ENCODE measurements at places on chromosomes 2 and 18.

DNA sequence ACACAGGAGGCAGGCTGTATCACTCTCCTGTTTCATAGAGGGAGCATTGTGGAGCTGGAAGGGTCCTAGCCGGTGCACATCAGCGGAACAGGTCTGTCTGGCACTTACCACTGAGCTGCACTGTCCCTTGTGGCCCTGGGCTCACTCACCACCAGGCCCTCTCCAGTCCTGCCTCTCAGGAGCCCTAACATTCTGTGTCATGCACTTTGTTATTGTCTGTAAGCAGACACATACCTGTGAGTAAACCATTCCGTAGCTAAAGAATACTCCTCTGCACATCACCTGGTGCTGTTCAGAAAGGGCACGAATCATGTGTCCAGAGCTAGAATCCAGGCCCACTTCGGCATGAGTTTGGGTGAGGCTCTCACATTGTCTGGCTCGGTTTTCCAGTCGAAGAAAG, 93.6 kb downstream of the CRIM1 start:
- DNase-seq, result no peak

DNA sequence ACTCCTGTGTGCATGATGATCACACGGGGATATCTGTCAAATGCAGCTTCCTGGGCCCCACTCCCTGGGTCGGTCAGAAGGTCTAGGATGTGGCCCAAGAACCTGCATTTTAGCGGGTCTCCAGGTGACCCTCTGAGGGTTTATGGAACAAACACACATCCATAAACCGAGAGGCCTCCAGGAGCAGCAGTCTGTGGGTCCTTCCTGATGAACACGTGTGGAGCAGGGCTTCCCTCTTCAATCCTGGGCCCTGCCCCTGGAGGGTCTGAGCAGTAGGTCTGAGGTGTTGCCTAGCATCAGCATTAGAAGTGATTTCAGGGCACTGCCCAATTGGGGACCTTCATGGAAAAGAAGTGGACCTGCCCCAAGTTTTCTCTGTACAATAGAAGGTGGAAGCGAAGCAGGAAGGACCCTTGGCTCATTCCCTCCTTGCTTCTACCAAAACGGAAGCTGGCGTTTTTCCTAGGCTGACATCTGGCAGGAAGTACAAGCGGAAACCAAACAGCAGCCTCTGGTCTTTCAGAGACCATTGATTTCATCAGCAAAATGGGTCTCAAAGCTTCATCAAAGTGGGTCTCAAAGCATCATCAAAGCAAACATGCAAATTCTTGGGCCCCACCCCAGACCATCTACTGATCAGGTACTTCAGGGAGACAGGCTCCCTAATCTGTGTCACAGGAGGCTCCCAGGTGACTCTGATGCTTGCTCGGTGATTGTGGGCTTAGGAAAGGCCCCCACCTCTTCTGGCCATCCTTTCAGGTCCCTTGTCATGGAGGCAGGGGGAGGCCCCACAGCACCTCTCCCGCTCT, 30.7 kb downstream of the INO80C start:
- no peak for DNase-seq

- no peak for DNase-seq
These were observed 18.8 kb upstream of the RHOB start for GRCh38 chr2:20427931-20428526.

- DNase-seq, result no peak
These were observed 268.9 kb downstream of the PLCL1 start for GRCh38 chr2:198073253-198073652.

GRCh38 chr18:54209471-54210180, 14.8 kb downstream of the MBD2 start:
- DNase-seq, result no peak

- peak; percentile 38 for DNase-seq
These were observed 80.3 kb downstream of the CDCA7 start for GRCh38 chr2:173434762-173435569.

DNA sequence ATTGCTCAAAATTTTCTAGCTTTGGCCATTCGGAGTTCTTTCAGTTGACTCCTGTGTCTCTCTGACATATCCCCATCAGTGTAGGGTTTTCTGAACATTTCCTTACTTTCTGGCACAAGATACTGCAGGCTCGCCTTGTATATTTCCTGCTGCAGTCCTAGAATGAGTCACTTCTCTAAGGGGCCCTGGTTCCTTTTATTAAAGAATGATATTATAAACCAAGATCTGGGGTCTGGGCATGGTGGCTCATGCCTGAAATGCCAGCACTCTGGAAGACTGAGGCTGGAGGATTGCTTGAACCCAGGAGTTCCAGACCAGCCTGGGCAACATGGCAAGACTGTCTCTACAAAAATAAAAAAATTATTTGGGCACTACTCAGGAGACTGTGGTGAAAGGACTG, 3.0 kb upstream of the RPL37A start:
- DNase-seq, result no peak

GRCh38 chr2:134232868-134233727, 20.8 kb upstream of the MGAT5 start:
- no peak for DNase-seq

- DNase-seq, result peak; percentile 83
These were observed 260.2 kb upstream of the TRIB2 start for GRCh38 chr2:12456293-12457106.

DNA sequence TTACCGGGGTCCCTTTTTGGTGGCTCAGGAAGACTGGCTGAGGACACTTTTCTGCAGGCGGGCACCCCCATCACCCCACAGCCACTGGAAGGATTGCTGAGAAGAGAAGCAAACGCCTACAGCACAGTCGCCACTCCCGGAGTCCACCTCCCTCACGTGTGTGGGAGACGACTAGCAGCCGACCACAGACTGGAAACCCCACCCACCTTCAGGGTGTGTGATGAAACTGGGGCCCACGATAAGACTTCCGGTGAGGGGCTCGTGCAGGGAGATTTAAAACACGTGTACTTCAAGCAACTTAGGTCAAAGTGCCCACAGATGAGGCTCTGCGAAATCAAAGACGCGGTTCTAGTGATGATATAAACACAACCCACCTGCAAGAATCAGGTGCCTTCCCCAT, 26.3 kb downstream of the MBP start:
- DNase-seq, result no peak

GRCh38 chr2:124081154-124081716, 56.1 kb downstream of the CNTNAP5 start:
- DNase-seq, result no peak

DNA sequence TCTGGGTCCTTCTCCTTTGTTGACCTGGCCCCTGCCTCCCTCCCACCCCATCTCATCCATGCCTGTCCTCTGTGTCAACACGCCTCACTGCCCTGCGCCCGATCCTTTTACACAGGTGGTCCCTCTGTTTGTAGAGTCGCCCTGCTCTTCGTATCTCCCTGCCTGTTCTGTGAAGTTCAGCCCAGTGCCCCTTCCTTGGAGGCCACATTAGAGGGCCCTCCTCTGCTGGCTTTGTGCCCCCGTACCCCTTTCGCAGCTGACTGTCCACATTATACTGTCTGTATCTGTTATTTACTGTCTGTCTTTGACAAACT, 25.5 kb downstream of the ASAP2 start:
- no peak for DNase-seq

- peak; percentile 9 for DNase-seq
These were observed 90.5 kb upstream of the TMEM247 start for GRCh38 chr2:46388881-46389280.

- DNase-seq, result no peak
These were observed 33.8 kb upstream of the GALNT5 start for GRCh38 chr2:157223624-157224205.

- peak; percentile 82 for DNase-seq
These were observed 1.3 kb upstream of the GREB1 start for GRCh38 chr2:11532416-11533055.

GRCh38 chr2:17617516-17617915, 77.0 kb downstream of the VSNL1 start:
- no peak for DNase-seq

GRCh38 chr18:45783097-45784075, 42.1 kb upstream of the SIGLEC15 start:
- no peak for DNase-seq

GRCh38 chr2:112572005-112572404, 12.4 kb upstream of the CHCHD5 start:
- no peak for DNase-seq

DNA sequence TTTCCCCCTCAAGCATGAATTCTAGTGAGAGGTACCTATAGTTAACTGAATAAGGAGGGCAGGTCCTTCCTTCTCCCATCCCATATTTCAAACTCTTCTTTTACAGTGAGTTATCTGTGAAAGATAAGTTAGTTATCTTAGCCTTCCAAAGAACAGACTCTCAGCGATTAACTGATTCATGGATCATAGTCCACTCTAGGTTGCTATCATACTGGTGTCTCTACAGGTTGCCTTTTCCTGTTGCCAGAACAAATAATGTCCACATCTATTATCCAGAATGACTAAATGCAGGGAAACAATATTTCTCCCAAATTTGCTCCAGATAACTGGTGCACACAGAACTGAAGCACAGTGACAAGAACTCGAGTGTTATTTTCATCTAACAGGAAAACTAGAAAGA, 68.3 kb downstream of the MEP1B start:
- DNase-seq, result no peak

DNA sequence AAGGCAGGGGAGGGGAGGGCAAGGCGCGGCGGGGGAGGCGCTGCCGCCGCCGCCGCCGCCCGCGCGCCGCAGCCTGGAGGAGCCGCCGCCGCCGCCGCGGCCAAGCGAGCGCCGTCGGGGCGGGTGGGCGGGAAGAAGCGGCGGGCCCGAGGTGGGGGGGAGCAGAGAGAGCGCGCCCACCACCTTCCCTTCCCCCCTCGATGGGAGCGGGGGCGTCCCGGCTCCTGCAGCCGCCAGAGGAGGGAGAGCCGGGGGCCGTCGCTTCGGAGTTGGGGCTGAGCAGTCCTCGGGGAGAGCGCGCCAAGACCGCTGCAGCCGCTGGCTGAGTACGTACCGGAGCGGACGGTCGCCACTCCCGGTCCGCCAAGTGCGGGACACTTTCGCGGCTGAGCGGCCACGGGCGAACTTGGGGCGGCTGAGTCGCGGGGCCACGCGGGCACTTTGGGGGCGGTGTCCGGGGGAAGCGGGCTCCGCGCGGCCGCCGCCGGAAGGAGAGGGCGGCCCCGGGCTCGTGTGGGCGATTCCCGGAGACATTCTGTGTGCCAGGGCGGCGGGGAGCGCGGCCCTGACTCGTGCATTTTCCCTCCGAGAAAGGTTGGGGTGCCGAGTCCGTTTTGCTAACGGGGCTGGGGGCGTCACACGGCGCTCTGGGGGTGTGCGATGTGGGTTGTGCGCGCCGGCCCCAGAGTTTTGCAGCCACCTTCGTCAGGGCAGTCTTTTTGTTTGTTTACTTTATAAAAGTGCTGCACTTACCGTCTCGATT, at the start of gene NAB1:
NAB1 (plus strand) TSS at position 49 of the 763 bp plus-strand sequence. CDS start 10,094 bp downstream, outside the sequence.
- DNase-seq, result peak; percentile 59

- DNase-seq, result peak; percentile 43
These were observed 125.4 kb downstream of the TPO start for GRCh38 chr2:1538663-1539062.

GRCh38 chr2:144004742-144005141, 515.2 kb downstream of the ZEB2 start:
- no peak for DNase-seq

- peak; percentile 9 for DNase-seq
These were observed 21.3 kb downstream of the OTOF start for GRCh38 chr2:26456440-26457250.

DNA sequence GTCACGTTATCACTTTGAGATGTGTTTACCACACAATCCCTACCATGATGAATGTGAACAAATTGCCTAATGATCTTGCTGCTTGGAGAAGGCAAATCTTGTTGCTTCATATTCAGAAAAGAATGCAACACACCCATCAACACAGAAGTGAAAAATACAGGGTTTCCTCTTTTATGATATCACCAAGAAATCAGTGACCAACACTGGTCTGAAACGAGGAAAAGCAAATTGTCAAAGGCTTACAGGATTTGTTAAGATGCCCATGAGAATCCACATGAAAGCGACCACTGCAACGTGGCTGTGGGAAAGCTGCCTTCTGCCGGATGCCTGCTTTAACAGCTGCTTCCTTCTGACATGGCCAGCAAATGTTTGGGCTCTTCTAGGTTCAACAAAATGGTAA, 397.6 kb upstream of the LRATD1 start:
- DNase-seq, result no peak

- DNase-seq, result no peak
These were observed 39.2 kb downstream of the STAT1 start for GRCh38 chr2:190974629-190975361.

- DNase-seq, result no peak
These were observed 163.0 kb downstream of the DDX1 start for GRCh38 chr2:15754703-15755099.

DNA sequence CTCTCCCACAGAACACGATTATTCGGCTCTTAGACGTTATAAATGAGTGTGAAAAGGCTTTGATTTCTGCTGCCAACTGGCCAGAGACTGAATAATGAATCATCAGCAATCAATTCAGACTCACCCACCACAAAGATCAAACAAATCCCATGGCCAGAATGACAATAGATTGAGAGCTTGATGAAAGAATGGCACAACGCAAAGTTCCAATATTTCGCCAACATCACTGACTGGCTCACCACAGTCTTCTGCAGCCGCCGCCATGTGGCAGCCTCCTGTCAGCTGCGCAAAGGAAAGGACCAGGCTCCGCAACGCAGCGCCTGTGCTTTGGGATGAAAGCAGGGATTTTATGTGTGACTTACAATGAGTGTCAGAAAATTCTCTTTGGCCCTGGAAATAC, 104.4 kb upstream of the SOX11 start:
- DNase-seq, result no peak

- no peak for DNase-seq
These were observed 27.9 kb downstream of the RIF1 start for GRCh38 chr2:151437630-151438029.

DNA sequence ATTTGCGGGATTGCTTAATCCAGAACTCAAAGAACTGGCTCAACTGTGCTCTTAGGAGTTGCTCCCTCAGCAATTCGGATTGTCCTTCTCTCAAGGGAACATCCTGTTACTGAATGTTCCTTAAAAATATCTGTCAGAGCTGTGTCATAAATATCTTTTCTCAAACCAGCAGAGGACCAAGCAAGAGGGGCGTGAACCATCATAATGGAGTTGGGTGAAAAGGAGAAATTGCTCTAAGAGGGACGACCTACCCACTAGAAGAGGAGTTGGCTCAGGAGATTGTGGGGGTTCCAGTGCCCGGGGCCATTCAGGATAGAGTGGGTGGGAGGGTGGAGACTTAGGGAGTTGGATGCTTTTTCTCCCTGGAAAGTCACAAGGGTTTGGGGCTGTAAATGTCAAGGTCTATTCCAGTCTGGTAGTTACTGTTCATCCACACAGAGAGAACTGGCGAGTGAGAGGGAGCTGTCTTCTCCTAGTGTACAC, 59.5 kb downstream of the MERTK start:
- DNase-seq, result peak; percentile 31

DNA sequence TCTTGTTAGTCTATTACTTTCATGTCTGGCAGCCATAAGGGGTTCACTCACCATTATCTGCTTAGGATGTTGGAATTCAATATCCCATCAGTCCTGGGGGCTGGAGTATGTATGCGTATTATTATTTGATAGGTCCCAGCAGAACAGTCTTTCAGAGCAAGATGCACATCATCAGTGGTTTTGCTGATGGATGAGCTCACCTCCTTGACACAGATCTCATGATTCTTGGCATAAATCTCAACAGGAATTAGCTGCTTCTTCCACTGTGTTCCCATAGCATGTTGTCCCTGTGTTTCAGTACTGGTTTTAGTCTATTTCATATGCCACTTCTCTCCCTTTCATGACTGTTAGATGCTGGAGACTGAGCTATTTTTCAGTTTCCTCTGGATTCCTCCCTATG, 442.5 kb downstream of the ARHGAP15 start:
- no peak for DNase-seq

- no peak for DNase-seq
These were observed 53.1 kb upstream of the ATL2 start for GRCh38 chr2:38430196-38430595.

GRCh38 chr2:199315299-199316179, 142.2 kb downstream of the SATB2 start:
- DNase-seq, result no peak

All from testis (tissue), 5 donors.